ENCODE measurements at places on chromosomes 7 and 10. TPM values are rescaled to one million over a fixed set of nuclear protein-coding genes. Genes with fewer than 3 reads are reported as not detected.

Gene GLCCI1
- total RNA-seq = 85.6 TPM

Gene NPC1L1
- total RNA-seq = not detected

Gene TBL2
- 47.9 TPM for total RNA-seq

Gene CPA2
- not detected for total RNA-seq

DNA sequence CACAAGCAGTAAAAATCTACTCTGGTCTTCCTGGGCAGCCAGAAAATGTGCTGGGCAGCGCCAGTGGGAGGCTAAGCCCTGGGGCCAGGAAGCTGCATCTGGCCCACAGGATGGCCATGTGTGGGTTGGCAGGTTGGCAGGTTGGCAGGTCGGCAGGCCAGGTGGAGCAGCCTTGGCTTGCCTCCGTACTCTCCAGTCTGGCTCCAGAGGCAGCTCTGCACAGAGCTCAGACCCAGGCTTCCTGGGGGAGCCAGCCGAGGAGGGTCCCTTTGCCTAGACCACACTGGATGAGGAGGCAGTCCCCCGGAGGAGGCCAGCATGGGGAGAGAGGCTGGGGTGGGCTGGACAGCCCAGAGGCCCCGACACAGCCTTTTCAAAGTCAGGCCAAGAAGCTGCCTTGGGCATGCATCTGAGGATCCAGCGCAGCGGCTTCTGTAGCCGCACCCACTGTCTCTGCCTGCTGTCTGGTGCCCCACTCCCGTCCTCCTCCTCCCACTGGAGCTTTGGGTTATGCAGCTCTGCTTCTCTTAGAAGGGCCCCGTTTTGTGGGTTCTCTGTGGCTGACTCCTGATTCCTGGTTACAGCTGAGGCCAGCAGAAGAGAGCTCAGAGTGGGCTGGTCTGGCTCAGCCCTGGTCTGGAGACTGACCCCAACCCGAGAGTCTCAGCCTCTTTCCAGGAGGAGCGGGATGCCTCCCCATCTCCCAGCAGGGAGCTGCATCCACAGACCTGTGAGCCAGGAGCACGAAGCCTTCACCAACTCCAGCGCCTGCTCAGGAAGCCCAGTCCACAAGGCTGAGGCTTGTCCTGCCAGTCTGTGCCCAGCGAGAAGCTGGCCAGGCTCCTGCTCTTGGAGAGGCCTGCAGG lies 44.6 kb downstream of the CFAP46 start:
- no peak for DNase-seq

DNA sequence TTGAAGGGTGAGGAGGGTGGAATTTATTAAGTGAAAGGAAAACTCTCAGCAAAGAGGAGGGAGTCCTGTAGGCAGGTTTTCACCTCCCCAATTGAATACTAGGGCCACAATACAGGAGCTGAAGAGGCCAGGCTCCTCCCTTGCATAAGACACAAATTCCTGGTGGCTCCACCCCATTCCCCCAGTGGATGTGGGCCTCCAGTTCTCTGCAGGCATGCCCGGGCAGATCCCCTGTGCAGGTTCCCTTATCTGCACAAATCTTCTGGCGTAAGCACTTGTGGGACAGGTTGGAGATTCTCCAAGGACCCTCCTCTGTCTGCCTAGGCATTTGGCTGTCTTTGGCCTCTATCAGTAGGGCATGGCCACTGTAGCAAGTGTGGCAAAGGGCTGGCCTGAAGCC lies 847.1 kb upstream of the MBL2 start:
- no peak for DNase-seq

DNA sequence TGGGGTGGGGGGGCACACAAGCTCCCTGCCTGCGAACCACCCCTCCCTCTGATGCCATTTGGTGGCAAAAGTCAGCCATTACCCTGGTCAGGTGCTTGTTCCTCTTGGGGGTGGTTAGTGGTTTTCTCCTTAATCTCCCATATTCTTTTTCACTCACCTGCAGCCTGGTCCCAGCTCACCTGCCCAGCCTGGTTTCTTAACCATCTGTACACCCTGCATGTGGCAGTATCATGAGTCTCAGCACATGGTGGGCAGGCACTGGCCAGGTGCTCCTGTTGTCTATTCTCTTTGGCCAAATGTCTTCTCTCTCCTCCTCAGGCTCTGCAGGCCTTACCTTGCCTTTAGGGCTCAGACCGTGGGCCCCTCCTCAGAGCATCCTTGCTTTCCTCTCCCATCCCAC lies 30.5 kb downstream of the OGDH start:
- DNase-seq = no peak

DNA sequence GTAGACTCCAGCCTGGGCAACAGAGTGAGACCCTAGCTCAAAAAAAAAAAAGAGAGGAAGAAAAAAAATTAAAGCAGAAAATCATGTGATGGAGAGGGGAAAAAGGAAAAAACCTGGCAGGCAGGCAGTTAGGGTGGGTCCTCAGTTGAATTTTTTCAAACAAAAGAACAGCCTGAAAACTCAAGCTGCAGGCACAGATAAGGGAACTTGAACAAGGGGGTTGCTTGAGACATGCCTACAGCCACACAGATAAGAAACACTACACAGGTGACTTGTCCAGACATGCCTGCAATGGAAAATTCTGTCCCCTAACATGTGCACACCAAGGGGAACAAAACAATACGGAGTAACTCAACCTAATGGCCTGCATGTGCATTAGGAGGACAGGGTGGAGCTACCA lies 19.2 kb downstream of the VIM start:
- no peak for DNase-seq

All from OCI-LY7 (cell line).